ENCODE measurements at places on chromosomes 1 and 21.

DNA sequence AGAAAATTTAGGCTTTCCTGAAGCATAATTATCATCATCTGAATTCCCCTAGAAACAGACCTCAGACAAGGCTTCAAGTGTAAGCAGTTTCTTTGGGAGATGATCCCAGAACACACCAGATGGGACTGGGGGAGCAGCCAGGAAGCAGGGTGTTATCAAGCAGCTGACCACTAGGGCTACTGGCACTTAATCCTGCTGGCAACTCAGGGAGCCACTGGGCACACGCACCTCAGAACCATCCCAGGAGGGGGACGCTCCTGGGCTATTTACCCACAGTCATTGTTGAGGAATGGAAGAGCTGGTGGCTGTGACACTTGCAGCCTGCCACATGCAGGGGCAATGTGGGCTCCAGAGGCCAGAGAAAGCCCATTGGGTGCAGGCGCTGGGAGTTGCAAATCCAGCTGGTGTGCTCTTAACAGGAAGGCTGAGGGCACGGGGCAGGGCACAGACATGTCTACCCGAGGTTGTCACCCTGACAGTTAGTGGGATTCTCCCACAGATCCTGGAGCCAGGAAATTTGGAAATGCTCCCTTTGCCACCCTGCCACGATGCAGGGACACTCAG is 15.1 kb upstream of the IL22RA1 start:
- no peak for ATAC-seq

GRCh38 chr1:150280138-150280707 is 2.1 kb upstream of the CIART start:
- no peak for ATAC-seq

GRCh38 chr1:15219280-15220023 is 27.6 kb upstream of the FHAD1 start:
- ATAC-seq, result no peak

- no peak for ATAC-seq
Measured at GRCh38 chr1:56302878-56303277, 276.5 kb downstream of the PLPP3 start.

- ATAC-seq, result no peak
Measured at GRCh38 chr1:41362749-41363590, 1.7 kb downstream of the FOXO6 start.

DNA sequence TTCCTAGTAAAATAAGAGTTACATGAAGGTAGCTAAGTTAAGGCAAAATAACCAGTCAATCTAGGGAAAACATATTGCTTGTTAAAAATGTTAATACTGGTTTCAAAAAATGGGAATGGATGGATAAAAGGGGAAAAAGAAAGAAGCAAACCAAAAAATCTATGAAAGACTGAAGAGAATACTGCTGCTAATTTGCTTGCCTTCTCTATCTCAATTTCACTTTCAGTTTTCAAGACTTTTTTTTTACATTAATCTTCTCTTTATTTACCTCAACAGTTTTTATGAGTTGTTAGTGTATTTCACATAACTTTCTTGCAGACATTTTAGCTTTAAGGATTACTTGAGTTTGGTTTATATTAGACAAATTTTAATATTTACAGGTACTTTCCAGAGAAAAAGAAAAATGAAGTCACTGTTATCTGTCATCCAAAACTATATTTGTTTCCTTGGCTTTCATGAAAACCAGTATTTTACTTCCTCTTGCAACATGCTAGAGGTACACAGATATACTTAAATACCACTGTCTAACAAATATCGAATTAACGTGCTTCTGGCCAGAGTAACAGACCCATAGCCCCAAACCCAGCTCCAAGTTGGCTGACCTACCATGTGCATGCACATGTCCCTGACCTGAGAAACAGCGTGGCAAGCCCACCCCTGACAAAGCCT is 70.7 kb downstream of the COL24A1 start:
- ATAC-seq, result no peak

- no peak for ATAC-seq
Measured at GRCh38 chr1:201518071-201518470, 11.1 kb upstream of the CSRP1 start.
